ENCODE measurements at places on chromosomes 5 and 9. TPM values are rescaled to one million over a fixed set of nuclear protein-coding genes. Genes with fewer than 3 reads are reported as not detected.

The GPR151 gene
- total RNA-seq, result not detected

GRCh38 chr5:108233617-108234155 is 148.2 kb downstream of the FBXL17 start:
- no peak for DNase-seq

DNA sequence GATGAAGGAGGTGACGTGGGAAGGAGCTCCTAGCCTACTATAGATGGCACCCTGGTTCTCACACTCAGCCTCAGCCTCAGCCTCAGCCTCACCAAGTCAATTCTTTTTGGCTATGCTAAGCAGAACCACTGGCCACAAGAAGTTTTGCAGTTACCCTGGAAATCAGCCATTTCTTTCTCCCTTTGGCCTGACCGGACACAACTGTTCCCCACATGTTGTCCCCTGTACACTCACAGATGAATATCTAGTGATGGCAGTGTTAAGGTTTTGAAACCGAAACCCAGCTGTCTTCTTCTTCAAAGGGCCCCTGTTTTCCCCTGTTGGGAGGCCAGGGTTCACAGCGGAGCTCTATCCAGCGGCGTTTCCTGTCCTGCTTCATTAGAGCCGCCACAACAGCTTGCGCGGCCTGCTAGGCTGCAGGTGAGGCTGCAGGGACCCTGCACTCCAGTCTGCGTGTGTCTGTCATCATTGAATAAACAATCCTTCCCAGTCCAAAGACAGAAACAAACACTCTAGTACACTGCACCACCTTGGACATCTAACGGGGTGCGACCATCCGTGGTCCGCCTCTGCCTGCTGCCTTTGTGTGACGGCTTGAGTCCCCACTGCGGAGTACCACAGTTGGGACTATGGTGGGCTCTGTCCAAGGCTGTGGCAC is 250.5 kb downstream of the DENND1A start:
- no peak for DNase-seq

GRCh38 chr5:149765932-149766331 is 35.8 kb downstream of the PPARGC1B start:
- no peak for DNase-seq

- DNase-seq, result no peak
Measured at GRCh38 chr9:127633216-127633862, 21.3 kb downstream of the STXBP1 start.

The EIF4EBP3 gene
- total RNA-seq, result 8.6 TPM

GRCh38 chr5:149581192-149581861 is at the start of gene ARHGEF37:
Gene ARHGEF37 (plus strand): TSS chr5:149581498. CDS start chr5:149597770, 16,272 bp downstream.
- peak; percentile 90 for DNase-seq

The DAB2 gene
- 33.3 TPM for total RNA-seq

The RELL2 gene
- total RNA-seq, result 1.7 TPM

GRCh38 chr5:32794086-32794485 is 83.0 kb downstream of the NPR3 start:
- no peak for DNase-seq

DNA sequence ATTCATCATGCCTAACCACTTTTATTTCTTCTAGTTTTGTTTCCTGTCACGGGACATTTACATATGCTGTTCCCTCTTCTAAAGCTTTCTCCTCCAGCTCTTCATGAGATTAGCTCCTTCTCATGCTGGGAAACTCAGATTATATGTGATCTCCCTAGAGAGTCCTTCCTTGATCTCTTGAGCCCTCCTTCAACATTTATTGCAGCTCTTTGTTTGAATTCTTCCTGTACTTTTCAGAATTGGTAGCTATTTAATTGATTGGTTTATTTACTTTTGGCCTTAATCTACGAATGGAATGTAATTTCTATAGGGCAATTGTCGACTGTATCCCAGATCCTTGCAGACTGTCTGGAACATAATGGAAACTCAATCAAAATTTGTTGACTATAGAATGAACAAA is 9.7 kb upstream of the TRPM3 start:
- no peak for DNase-seq

The SLC27A6 gene
- total RNA-seq, result 9.7 TPM

The UBAP2 gene
- 33.4 TPM for total RNA-seq

The PIP5K1B gene
- total RNA-seq, result 0.86 TPM

GRCh38 chr9:35481347-35481975 is 8.4 kb upstream of the RUSC2 start:
- peak; percentile 28 for DNase-seq

- no peak for DNase-seq
Measured at GRCh38 chr5:63603996-63604395, 358.2 kb downstream of the HTR1A start.

DNA sequence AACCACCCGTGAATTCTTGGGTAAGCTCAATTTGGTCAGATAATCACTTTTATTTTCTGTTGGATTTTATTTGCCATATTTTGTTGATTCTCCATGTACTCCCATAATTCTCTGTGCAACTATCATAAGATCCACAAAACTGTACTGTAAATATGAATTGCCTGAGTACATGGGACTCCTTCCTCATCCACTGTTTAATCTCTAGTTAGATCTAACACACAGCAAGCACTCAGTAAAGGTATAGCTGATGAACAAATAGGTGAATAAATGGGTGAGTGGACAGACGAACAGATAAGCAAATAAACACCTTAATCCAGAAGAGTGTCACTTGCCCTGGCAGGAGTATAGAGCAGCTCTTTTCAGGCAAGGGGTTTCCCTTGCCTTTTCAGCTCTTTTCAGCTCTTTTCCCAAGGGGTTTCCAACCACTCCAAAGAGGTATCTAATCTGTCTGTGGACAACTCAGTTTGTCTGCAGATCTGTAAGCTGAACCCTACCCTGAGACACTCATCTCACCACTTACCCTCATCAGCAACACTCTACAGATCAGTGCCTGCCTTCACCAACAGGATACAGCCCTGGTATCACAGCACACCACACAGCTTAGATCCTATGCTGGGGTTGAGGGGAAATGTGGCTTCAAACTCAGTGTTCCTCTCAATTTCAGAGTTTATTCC is 51.2 kb downstream of the SIL1 start:
- no peak for DNase-seq

DNA sequence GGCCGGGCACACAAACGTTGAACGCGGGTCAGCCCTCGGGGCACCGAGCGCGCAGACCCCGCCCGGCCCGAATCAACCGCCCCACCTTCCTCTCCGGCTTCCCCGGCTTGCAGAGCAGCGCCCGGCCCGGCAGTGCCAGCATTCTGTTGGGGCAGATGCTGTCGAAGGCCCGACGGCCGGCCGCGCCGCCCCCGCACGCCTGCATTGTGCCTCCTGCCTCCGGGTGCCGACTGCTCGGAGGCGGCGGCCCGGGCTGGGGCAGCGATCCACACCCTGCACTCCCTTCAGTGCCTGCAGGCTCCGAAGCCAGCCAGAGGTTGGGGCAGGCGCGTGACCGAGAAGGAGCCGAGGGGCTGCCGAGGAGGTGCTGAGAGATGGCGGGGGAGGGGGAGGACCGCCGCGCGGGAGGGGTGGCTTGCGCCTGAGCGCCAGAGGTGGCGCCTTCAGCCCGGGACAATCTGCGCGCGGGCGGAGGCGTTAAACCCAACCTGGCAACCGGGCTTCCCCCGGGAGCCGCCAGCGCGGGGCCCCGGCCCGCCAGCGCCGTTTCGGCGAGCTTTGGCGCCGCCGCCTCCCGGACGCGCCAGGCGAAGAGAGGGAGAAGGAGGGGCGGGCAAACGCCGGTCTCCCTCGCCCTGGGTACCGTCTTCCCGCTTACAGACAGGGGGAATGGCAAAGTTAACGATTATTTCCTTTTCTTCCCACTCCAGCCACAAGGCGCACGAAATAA is at the start of gene MCIDAS:
Gene MCIDAS, minus strand, starts transcription at position 382 of the 730 bp plus-strand sequence. Its CDS starts 177 bp downstream, at position 205.
- DNase-seq, result no peak

DNA sequence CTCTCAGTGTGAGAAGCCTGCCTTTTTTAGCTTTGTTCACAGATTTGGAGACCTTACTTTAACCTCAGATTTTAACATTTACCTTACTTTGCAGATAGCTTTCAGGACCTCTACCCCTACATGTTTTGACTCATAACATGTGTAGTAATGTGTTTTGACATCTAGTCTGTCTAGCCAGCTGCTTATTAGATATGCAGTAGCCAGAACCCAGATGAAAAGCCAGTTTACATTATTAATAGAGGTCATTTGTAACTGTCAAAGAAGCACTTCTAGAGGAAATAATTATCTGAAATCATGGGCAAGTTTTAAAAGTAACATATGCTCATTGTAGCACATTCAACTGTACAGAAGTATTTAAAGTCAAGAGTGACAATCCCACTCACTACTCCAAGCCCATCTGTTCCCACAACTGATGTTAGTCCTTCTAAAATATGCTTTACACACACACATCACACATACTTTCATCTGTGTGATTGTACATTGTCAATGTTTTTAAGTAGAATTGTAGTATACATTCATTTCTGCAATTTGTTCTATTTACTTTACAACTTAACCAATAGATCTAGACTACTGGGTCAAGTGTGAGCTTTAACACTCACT is 71.8 kb upstream of the NIPAL4 start:
- no peak for DNase-seq

All from ovary (tissue), 10 donors.